IPS DF 19.7 (cell line): ENCODE measurements at places on chromosomes 2 and 18.

DNA sequence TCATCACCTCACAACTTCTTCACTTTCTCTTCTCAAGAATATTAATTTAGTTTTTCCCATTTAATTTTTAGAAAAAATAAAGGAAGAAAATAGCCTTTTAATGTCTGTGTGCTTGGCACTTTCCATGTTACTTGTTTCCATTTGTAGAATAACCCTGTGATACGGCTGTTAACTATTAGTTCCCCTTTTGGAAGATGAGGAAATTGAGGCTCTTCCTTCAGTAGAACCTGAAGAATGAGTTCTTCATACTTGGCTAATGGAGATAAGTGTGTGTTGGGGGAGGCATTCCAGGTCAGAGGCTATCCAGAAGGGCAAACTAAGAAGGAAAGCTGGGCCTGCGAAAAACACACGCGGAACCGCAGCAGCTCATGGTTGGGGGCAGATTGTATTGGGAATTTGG lies 38.3 kb downstream of the ZNF532 start:
- no peak for DNase-seq

- DNase-seq: no peak
Observed at GRCh38 chr2:162118166-162119031, 33.6 kb downstream of the GCG start.

- DNase-seq: no peak
Observed at GRCh38 chr18:7921938-7922587, 354.9 kb downstream of the PTPRM start.

DNA sequence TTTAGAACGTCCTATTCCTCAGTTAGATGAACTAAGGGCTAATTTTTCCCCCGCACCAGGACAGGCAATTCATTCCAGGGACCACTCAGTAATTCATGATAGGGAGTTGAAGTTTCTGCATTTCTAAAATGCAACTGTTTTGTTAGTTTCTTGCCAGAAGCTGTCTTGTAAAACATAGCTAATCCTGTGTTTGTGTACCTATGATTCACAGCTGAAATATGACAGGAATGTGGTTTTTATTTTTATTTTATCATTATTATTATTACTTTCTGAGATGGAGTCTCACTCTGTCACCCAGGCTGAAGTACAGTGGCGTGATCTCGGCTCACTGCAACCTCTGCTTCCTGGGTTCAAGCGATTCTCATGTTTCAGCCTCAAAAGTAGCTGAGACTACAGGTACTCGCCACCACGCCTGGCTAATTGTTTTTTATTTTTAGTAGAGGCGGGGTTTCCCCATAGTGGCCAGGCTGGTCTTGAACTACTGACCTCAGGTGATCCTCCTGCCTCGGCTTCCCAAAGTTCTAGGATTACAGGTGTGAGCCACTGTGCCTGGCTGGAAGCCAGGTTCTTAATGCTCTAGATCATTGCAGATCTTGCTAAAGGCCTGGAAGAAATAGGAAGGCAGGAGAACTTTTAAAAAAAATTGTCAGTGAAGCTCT lies 154.8 kb upstream of the FHL2 start:
- DNase-seq: no peak

DNA sequence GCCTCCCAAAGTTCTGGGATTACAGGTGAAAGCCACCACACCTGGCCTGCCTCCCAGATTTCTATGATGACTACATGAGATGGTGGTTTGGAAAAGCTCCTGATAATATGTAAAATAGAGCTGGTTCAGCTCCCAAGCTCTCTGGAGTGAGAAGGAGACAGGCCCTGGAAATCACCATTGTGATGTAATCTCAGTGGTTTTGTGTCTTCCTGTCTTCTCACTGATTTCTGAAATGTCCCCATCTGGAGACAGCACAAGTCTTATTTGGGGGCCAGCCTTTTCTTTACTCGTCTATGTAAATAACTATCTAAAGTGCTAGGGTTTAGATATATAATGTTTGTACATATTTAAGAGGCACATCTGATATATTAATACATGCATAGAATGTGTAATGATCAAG lies 64.0 kb downstream of the CCNT2 start:
- DNase-seq: no peak

DNA sequence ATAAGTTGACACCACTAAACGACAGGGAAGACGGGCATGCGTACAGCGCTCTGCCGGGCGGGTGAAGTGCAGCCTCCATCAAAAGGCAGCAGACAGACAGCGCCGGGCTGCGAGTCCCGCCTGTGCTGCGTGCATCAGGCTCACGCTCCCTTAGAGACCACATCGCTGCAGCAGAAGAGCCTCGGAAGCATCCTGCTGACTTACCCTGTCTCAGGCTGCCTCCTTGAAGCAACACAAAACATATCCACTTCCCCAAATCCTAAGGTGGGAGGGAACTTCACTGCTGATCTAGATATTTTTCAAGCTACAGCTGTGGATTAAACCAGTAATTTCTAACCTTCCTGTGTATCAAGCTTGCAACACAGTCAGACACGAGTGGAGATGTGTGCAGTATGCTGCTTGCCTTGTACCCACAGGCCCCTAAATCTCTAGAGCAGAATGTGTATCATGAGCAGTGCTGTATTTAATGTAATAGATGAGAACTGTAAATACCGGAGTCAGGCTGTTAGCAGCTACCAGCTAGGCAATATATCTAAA lies 6.4 kb downstream of the MYT1L start:
- DNase-seq: no peak

DNA sequence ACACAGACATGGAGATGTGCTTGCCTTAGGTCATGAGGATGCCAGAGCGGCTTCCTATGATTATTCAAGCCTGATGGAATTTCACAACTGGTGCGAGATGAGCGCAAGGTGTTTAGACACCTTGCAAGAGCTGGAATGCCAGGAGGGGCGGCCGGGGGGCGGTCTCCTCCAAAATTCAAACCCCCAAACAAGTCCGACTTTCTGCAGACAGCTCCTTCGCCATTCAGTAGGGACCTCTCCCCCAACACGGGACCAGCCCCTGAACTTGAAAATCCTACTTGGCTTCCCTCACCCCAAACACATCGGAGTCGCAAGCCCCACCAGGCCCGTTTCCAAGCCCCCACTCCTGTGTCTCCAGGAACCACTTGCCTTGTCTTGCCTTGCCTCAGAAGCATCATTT lies 64.8 kb upstream of the ID2 start:
- no peak for DNase-seq

DNA sequence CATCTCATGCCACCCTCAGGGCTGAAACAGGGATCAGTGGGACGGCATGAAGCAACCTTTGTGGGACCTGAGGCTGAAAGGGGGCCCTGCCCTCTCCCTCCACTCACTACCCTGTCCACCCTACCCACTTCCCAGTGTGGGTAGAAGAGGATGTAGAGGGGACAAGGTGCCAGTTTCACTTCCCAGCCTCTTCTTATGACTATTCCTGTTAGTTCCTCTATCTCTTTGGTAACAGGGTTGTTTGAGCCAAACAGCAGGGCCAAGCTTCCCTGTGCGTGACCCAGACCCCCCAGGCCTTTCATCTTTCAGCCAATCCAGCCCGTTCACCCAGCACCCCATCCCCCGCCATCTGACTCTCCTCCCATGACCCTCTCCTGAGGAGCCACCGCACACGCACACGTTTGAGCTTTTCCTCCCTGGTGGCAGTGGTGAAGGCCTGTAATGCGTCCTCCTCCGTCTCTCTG lies 82.3 kb downstream of the STPG4 start:
- DNase-seq: no peak

DNA sequence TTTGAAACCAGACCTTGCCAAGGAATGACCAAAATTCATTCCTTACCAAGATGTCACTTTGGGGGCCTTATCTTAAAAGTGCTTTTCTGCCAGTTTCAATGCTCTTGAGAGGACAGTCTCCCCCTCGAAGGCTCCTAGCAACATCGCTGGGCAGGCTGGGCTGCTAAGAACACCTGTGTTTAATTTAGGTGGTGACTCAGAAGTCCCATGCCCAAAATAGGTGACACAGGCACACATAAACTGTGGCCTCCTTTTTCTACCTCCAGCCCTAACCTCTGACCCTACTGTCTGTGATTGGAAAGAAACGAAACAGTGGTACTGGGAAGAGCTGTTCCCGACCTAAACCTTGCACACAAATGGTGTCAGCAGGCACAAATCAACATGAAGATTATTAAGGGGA lies 28.7 kb upstream of the ROCK2 start:
- DNase-seq: no peak

- DNase-seq: no peak
Observed at GRCh38 chr2:197057959-197058358, 131.5 kb upstream of the PGAP1 start.

DNA sequence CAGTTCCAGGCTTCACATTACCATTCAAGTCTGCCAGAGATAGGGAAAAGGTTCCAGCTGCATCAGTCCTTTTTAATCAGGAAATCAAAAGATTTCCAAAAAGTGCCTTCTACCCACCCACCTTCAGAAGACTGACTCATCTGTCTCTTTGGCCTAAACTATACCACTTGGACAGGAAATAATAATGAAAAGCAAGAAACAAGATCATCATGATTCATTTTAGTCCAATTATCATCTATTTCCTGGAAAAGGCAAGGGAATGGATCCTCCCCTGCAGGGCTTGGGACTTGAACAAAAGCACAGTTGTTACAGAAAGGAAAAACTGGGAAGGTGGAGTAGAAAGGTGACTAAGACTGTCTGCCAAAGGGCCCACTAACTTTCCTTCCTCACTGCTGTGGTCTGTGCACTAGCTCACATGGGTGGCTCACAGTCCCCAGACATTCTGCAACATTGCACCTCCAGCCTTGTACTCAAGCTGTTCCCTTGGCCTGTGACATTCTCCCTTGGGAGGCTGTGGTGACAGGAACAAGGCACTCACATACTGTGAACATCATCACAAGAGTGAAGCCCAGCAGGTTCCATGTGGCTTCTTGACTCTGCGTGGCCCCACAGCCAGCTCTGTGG lies 75.3 kb downstream of the VSNL1 start:
- DNase-seq: no peak

- DNase-seq: no peak
Observed at GRCh38 chr2:8447610-8448221, 234.1 kb upstream of the ID2 start.

GRCh38 chr2:165060411-165060810 lies 105.1 kb upstream of the SLC38A11 start:
- DNase-seq: no peak

GRCh38 chr2:241268716-241269445 lies 46.6 kb downstream of the HDLBP start:
- no peak for DNase-seq

DNA sequence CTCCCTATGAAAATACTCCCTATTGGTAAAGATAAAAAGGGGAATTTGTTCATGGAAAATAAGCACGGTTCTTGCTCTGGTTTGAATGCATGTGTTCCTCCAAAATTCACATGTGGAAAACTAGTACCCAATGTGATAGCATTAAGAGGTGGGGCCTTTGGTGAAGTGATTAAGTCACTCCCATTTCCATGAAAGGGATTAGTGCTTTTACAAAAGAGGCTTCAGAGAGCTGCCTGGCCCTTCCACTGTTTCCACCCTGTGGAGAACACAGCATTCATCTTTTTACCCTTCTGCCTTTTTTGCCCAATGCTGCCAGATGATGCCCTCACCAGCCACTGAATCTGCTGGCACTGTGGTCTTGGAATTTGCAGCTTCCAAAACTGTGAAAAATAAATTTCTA lies 666.8 kb downstream of the ARHGAP15 start:
- no peak for DNase-seq

DNA sequence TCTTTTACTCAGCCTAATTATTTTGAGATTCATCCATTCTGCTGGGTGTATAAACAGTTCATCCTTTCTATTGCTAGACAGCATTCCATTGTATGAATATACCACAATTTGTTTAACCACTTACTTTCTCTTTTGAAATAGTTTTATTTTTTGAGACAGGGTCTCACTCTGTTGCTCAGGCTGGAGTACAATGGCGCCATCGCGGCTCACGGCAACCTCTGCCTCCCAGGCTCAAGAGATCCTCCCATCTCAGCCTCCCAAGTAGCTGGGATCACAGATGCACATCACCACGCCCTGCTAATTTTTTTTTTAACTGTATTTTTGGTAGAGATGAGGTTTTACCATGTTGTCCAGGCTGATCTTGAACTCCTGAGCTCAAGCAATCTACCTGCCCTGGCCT lies 54.5 kb downstream of the USP37 start:
- DNase-seq: no peak

GRCh38 chr2:240775905-240776304 lies 44.1 kb downstream of the KIF1A start:
- no peak for DNase-seq

- no peak for DNase-seq
Observed at GRCh38 chr2:79547568-79547967, 34.7 kb downstream of the CTNNA2 start.

- DNase-seq: no peak
Observed at GRCh38 chr2:161163440-161163839, 3.2 kb downstream of the TANK start.

DNA sequence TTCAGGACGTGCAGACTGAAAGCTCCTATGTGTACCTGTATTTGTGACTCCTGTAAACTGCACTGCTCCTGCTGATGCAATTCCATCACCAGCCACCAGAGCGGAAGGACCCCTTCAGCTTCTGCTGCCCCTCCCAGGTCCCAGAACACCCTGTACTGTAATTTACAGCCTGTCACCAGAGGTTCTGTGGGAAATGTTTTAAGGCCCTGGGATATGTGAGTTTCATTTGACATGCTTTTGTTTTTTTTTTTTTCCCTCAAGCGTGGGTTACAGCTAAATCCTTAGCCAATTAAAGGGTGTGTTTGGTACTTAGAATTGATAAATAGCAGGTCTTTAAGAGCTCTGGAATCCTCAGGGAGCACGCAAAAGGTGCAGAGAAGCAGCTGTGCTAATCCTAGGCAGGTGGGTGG lies 79.4 kb downstream of the KCTD1 start:
- DNase-seq: peak; percentile 38

DNA sequence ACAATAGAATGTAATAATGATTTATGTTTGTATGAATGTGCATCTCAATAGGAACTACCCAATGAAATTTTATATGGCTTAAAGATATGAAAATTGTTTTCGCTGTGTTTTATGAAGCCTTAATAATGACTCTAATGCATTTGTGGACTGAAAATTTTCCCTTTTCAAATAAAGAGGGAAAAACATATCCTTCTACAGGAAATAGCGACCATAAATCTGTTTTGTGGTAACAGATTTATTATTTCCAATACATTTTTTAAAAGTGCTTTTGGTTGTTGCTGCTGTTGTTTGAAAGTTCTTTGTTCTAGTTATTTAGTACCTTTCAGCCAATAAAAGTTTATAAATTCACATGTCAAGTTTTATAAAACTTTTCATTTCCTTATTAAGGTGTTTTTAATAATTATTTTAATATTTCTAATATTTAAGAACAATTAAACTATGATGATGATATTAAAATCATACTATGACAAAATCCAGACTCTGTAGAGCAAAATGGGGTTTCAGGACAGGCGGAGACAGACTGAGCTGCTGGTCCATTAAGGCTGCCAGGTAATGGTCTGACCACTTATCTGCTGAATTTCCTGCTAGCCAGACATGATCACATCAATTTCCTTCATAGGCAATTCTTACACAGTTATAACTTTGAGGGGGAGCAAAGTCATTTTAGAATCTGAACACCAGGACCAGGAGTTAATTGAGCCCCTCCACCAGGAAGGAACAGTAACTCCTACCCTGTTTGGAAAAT lies 65.7 kb upstream of the NEUROD1 start:
- DNase-seq: no peak

GRCh38 chr2:198296665-198297308 lies 492.4 kb downstream of the PLCL1 start:
- peak; percentile 47 for DNase-seq

- no peak for DNase-seq
Observed at GRCh38 chr2:236113425-236113824, 54.8 kb downstream of the GBX2 start.
